IMR-90 (cell line): ENCODE measurements at places on chromosomes 7 and 10. TPM values are rescaled to one million over a fixed set of nuclear protein-coding genes. Genes with fewer than 3 reads are reported as not detected.

DNA sequence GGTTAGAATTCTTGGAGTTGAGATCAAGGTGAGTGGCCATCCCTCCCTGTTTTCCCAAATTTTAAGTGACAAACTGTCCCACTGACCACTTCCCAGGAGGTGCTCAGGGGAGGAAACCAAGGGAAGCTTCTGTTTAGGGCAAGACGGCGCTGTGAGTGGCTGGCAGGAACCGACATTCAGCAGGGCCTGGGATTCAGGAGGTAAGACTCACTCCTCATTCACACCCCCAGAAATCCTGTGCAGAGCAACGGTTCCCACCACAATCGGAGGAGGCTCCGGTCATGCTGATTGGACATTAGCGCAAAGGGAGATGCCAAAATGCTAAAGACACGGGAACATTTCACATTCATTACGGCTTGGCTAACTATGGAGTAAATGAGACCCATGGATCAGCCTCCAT, 200.9 kb downstream of the GRID1 start:
- DNase-seq: no peak
- no peaks in the 10 kb centered on the region for H3K36me3 ChIP-seq
- H3K27me3 ChIP-seq: no peaks in the 10 kb centered on the region

DNA sequence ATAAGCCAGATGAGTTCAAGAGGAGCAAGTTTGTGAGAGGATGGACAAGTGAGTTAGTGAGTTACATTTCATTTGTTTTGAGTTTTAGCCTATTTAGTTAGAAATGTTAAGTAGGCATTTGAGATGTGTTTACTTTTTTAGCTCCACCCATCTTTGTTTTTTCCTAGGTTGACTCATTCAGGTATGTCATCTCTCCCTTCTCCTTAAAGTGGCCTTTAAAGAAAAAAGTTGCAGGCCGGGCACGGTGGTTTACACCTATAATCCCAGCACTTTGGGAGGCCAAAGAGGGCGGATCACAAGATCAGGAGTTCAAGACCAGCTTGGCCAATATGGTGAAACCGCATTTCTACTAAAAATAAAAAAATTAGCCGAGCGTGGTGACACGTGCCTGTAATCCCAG, 71.2 kb downstream of the BMPR1A start:
- no peaks in the 10 kb centered on the region for H3K27me3 ChIP-seq
- peaks cover 4% of the 10 kb centered on the region for H3K4me1 ChIP-seq
- DNase-seq: no peak
- no peak overlapping the region for H3K4me3 ChIP-seq

DNA sequence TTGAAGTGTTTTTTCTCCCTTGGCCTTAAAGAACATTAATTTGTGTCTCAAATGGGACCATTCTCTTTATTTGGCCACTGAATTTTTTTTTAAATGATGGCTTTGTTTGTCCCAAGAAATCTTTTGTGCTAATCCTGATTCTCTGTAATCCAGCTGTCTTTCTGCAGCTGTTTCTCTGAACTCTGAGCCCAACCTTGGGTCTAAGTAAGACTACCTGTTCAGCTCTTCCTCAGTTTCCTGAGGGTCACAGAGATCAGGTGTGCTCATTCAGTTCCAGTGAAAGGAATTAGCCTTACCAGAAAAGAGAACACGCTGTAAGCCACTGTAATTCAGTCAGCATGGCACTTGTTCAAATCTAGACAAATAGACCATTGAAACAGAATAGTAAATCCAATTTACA, 94.2 kb downstream of the ANKIB1 start:
- H3K4me1 ChIP-seq: peaks cover 2% of the 10 kb centered on the region; the same call in 1 of the 2 replicates
- no peak overlapping the region for H3K27ac ChIP-seq

The NPY gene
- total RNA-seq: not detected in 2 replicates

DNA sequence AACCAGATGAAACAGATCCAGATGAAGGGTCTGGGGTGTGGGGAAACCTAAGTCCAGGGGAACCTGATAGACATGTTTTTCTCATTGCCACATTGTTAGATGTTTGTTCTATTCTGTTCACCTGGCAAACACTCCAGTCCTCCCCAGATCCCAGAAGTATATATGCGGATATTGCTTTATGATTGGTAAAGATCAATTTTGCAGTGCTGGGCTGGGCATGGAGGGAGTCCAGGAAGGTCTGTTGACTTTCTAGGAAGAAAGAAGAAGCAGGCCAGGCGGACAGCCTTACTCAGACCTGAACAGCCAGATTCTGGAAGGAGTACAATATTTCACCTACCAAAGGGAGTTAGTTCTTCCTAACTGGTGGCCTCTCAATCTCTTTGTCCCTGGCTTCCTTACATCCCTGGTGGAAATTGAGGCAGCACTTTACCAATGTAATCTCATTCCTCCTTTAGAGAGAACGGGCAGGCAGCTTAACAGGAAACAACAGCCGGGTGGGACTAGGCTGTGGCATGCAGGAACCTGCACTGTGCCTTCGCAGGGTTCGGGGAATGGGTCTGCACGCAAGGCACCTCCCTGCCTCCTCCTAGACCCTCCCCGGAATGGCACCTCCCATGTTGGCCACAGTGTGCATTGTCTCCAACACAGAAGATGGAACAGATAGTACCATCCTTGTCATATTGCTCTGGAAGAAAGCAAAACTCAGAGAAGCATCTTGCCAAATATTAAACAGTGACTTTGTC, 930 bp downstream of the GIMAP6 start:
- H3K4me1 ChIP-seq: no peaks in the 10 kb centered on the region
- no peak overlapping the region for H3K4me3 ChIP-seq
- no peak overlapping the region for H3K27ac ChIP-seq
- H3K36me3 ChIP-seq: no peaks in the 10 kb centered on the region
- no peak for DNase-seq

GRCh38 chr7:29957521-29958310, 31.9 kb downstream of the SCRN1 start:
- peaks cover 20% of the 10 kb centered on the region for H3K36me3 ChIP-seq
- no peak for DNase-seq
- no peaks in the 10 kb centered on the region for H3K27me3 ChIP-seq
- H3K4me1 ChIP-seq: no peaks in the 10 kb centered on the region
- no peak overlapping the region for H3K27ac ChIP-seq

- no peak overlapping the region for H3K27ac ChIP-seq
- H3K4me3 ChIP-seq: no peak overlapping the region
- DNase-seq: peak; percentile 76
These were observed 127.9 kb downstream of the NRF1 start for GRCh38 chr7:129739427-129739826.

- peaks cover 10% of the 10 kb centered on the region for H3K4me1 ChIP-seq
- no peak overlapping the region for H3K27ac ChIP-seq
- H3K36me3 ChIP-seq: peaks cover 12% of the 10 kb centered on the region
- no peaks in the 10 kb centered on the region for H3K27me3 ChIP-seq
These were observed 70.7 kb downstream of the VOPP1 start for GRCh38 chr7:55501611-55502010.

- H3K36me3 ChIP-seq: no peaks in the 10 kb centered on the region
- DNase-seq: no peak
- no peak overlapping the region for H3K4me3 ChIP-seq
These were observed 31.7 kb upstream of the GALNTL5 start for GRCh38 chr7:151924508-151924907.

The AS3MT gene
- 3.6 and 7.5 TPM in 2 replicates for total RNA-seq

The SLC13A1 gene
- not detected in 2 replicates for total RNA-seq

GRCh38 chr10:43282881-43283280, 16.0 kb upstream of the RASGEF1A start:
- H3K36me3 ChIP-seq: no peaks in the 10 kb centered on the region
- H3K4me1 ChIP-seq: no peaks in the 10 kb centered on the region
- no peak for DNase-seq
- H3K27me3 ChIP-seq: no peaks in the 10 kb centered on the region; the same call in 1 of the 2 replicates

- no peak overlapping the region for H3K4me3 ChIP-seq
- H3K27ac ChIP-seq: no peak overlapping the region
- no peak for DNase-seq
- no peaks in the 10 kb centered on the region for H3K4me1 ChIP-seq
- H3K27me3 ChIP-seq: peaks cover 10% of the 10 kb centered on the region
These were observed 35.5 kb upstream of the WAPL start for GRCh38 chr10:86556933-86557649.

The BMS1 gene
- total RNA-seq: 22.9 and 28.3 TPM in 2 replicates

The WDFY4 gene
- not detected in 2 replicates for total RNA-seq

- H3K36me3 ChIP-seq: peaks cover 9% of the 10 kb centered on the region
- DNase-seq: no peak
- H3K4me3 ChIP-seq: no peak overlapping the region
- peaks cover 5% of the 10 kb centered on the region; the same call in 1 of the 2 replicates for H3K4me1 ChIP-seq
- no peak overlapping the region for H3K27ac ChIP-seq
These were observed 248.6 kb upstream of the KLF14 start for GRCh38 chr7:130982651-130983050.

DNA sequence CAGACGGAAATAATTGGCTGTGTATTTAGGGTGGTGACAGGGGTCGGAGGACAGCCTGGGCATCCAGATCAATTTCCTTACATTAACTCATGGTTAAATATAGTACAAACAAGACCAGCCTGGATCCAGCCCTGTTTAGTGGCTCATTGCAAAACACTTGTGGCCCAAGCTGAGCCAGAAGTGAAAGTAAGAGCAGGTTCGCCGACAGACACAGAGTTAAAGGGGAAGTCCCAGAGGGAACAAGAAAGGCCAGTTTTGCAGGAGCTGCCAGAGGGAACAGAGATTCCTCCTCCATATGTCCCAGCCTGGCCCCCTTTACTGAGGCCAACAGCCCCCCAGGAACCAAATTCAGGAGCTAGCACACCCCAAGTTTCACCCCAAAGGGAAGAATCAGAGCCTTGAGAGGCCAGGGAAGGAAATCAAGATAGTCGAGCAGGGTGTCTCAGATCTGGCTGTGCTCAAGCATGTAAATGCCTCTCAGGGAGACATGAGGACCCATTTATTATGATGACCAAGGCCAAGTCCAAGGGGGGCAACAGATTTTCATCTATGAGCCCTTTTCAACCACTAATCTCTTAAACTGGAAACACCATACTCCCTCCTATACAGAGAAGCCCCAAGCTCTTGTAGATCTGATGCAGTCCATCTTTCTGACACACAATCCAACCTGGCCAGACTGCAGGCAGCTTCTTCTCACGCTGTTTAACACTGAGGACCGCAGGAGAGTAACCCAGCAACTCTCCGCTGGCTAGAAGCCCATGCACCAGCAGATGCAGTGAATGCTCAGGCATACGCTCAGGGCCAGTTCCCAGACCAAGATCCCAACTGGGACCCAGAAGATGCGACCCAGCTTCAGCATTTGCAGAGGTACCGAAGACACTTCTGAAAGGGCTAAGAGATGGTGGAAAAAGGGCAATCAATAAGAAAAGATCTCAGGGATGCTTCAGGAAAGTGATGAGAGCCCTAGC, 15.9 kb upstream of the ADCK2 start:
- H3K4me3 ChIP-seq: peak overlapping the region; percentile 12; the same call in 1 of the 2 replicates
- no peaks in the 10 kb centered on the region for H3K36me3 ChIP-seq
- H3K4me1 ChIP-seq: peaks cover 7% of the 10 kb centered on the region

DNA sequence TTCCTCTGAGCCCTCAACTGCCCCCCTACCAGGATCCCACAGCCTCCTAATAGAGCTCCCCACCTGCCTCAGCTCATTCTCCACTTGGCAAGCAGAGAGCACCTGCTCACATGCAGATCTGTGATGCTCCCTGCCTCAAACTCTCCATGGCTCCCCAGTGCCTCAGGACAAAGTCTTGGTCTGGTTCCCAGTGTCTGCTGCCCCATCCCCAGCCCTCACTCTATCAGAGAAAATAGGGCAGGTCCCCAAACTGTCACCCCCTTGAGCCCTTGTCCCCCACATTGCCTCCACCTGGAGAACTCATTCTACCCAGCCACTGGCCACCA, 20.8 kb upstream of the ELN start:
- no peaks in the 10 kb centered on the region for H3K36me3 ChIP-seq
- no peak overlapping the region for H3K4me3 ChIP-seq
- peaks cover 11% of the 10 kb centered on the region for H3K4me1 ChIP-seq
- no peak overlapping the region for H3K27ac ChIP-seq
- H3K27me3 ChIP-seq: no peaks in the 10 kb centered on the region
- DNase-seq: no peak

DNA sequence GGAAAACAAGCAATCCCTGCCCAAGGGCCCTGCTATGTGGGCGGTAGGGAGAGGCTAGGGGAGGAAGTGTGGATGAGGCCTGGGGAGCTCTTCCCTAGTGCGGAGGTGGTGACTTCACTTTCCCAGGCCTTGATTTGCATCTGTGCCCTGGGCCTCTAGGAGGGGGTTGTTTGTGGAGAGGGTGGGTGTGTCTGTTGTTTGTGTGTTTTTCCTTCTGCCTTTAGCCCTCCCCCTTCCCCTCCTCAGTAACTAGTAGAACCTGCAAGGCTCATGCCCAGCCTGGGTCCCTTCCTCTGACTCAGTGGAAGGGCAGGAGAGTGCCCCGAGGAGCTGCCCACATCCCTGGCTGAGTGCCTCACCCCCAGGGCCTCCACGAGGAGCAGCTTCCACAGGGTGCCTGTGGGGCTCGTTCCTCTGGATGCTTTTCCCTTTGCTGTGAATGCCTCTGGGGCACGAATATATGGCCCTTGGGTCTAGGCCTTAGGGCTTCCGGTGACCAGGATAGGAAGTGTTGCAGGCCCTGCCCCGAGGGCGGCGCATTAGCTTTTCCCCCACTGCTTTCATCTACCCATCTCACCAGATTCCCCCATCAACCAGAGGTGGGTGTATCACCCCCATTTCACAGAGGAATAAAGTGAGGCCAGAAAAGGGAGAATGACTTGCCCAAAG, 89.4 kb upstream of the DUSP5 start:
- DNase-seq: no peak
- H3K36me3 ChIP-seq: no peaks in the 10 kb centered on the region
- H3K27ac ChIP-seq: peak overlapping the region; percentile 12; the same call in 1 of the 2 replicates
- H3K27me3 ChIP-seq: no peaks in the 10 kb centered on the region

- no peaks in the 10 kb centered on the region for H3K36me3 ChIP-seq
- H3K4me3 ChIP-seq: peak overlapping the region; percentile 81; the same call in 1 of the 2 replicates
- no peak overlapping the region for H3K27ac ChIP-seq
- peaks cover 22% of the 10 kb centered on the region for H3K4me1 ChIP-seq
- H3K27me3 ChIP-seq: no peaks in the 10 kb centered on the region
These were observed 1.3 kb downstream of the KAZALD1 start for GRCh38 chr10:101063050-101063525.

GRCh38 chr10:12777840-12778585, 223.5 kb downstream of the CCDC3 start:
- H3K4me3 ChIP-seq: no peak overlapping the region
- no peaks in the 10 kb centered on the region for H3K36me3 ChIP-seq
- no peak overlapping the region for H3K27ac ChIP-seq
- peaks cover 2% of the 10 kb centered on the region; the same call in 1 of the 2 replicates for H3K4me1 ChIP-seq

The PNLIP gene
- total RNA-seq: not detected in 2 replicates

The ZNF804B gene
- not detected in 2 replicates for total RNA-seq

GRCh38 chr7:106659166-106659962, 1.6 kb downstream of the CCDC71L start:
- H3K4me3 ChIP-seq: peak overlapping the region; percentile 84
- 0 out of 2 replicates have a peak, but pooled peaks cover 2% of the 10 kb centered on the region for H3K4me1 ChIP-seq
- no peaks in the 10 kb centered on the region for H3K27me3 ChIP-seq
- no peaks in the 10 kb centered on the region for H3K36me3 ChIP-seq
- peak; percentile 18 for DNase-seq
- peak overlapping the region; percentile 76 for H3K27ac ChIP-seq

The RPEL1 gene
- total RNA-seq: under 0.01 and 0.28 TPM in 2 replicates

GRCh38 chr10:4151466-4151865, 366.5 kb upstream of the KLF6 start:
- DNase-seq: peak; percentile 6
- no peaks in the 10 kb centered on the region for H3K36me3 ChIP-seq
- no peaks in the 10 kb centered on the region for H3K27me3 ChIP-seq
- H3K4me3 ChIP-seq: no peak overlapping the region
- H3K4me1 ChIP-seq: no peaks in the 10 kb centered on the region
- H3K27ac ChIP-seq: no peak overlapping the region
